ENCODE measurements at places on chromosomes 7 and 10. TPM values are rescaled to one million over a fixed set of nuclear protein-coding genes. Genes with fewer than 3 reads are reported as not detected.

DNA sequence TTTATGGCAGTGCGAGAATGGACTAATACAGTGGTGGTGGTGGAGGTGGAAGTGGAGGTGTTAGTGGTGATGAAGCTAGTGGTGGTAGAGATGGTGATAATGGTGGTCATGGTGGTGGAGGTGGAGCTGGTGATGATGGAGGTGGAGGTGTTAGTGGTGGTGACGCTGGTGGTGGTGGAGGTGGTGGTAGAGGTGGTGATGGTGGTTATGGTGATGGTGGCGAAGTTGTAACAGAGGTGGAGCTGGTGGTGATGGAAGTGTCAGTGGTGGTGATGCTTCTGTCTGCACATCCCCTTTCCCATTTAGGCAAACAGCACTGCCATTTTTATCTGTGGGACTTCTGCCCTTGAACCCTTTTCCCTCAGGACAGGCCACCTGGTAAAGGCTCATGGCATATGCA lies 7.4 kb upstream of the PTPRN2 start:
- H3K27me3 ChIP-seq = no peaks in the 10 kb centered on the region
- no peak for DNase-seq
- H3K4me1 ChIP-seq = no peaks in the 10 kb centered on the region
- no peak overlapping the region for H3K27ac ChIP-seq
- no peaks in the 10 kb centered on the region for H3K36me3 ChIP-seq

DNA sequence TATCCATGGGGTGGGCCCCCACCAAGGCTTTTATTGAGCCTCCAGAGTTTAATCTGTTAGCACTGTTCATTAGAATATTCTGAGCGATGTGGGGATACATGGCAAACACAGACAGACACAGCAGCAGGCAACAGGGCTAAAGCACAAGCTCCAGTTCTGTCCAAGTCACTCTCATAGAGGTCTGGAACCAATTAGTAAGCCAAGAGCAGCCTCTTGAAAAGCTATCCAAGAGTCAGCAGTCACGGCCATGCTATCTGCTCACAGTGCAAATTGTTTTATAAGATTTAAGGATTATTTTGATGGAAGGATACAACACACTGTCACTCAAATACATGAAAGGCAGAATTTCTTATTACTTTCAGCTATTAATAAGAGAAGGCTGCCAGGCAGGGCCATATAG lies 86.4 kb upstream of the DGKB start:
- no peak for DNase-seq
- no peaks in the 10 kb centered on the region for H3K4me1 ChIP-seq
- H3K27me3 ChIP-seq = no peaks in the 10 kb centered on the region
- H3K36me3 ChIP-seq = no peaks in the 10 kb centered on the region

DNA sequence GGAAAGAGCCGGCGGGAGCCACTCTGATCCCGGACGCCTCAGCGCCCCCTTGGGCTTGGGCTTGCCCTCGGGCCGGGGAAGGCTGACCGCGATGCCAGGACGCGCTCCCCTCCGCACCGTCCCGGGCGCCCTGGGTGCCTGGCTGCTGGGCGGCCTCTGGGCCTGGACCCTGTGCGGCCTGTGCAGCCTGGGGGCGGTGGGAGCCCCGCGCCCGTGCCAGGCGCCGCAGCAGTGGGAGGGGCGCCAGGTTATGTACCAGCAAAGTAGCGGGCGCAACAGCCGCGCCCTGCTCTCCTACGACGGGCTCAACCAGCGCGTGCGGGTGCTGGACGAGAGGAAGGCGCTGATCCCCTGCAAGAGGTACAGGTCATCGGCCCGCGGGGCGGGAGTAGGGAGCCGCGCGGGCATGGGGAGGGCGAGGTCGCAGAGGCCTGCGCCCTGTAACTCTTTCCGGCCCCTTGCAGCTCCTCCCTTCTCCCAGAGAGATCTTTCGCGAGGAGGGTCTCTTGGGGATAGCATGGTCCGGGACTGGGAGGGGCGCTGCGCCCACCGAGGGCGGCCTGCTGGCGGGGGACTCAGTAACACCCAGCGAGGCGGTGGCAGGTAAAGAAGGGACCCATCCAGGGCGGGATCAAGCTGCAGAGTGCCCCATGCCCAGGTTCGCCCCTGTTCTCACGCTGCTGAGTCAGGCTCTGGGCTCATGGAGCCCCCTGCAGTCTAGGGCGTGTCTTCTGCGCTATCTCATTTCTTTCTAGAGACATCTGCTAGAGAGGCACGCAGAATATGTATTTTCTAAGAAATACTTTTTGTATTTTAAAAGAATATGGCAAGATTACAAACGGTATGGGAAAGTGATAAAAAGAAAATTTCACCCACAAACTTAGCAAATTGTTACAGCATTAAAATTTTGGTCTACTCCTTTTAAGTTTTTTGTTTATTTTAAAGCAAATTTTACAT lies 687 bp downstream of the EPDR1 start:
- H3K27me3 ChIP-seq = peaks cover 55% of the 10 kb centered on the region
- no peak for DNase-seq
- no peaks in the 10 kb centered on the region for H3K36me3 ChIP-seq
- peak overlapping the region; percentile 64 for H3K27ac ChIP-seq
- peaks cover 8% of the 10 kb centered on the region for H3K4me1 ChIP-seq

Gene FOXI2
- total RNA-seq = 1.5 TPM

Gene CPA4
- 7.8 TPM for total RNA-seq

All from esophagus squamous epithelium (tissue), 5 donors.